ENCODE measurements at places on chromosomes 4 and X. TPM values are rescaled to one million over a fixed set of nuclear protein-coding genes. Genes with fewer than 3 reads are reported as not detected.

Gene UNC5C
- total RNA-seq: under 0.01 TPM

Gene PLXNA3
- 9.7 TPM for total RNA-seq

Gene CFI
- 37.5 TPM for total RNA-seq

Gene GAB1
- 15.3 TPM for total RNA-seq

Gene NPY2R
- total RNA-seq: not detected

Gene FAT1
- total RNA-seq: 14.9 TPM

Gene TLR6
- 0.65 TPM for total RNA-seq

Gene IL3RA
- 10.4 TPM for total RNA-seq

Gene RASSF6
- under 0.01 TPM for total RNA-seq

Gene MAML3
- total RNA-seq: 7.8 TPM

Gene ADRA2C
- not detected for total RNA-seq

Gene UBE2K
- 20.2 TPM for total RNA-seq

Gene NCAPG
- total RNA-seq: 61.1 TPM

Gene ADH4
- total RNA-seq: not detected

Gene FGFR3
- total RNA-seq: 1.9 TPM
